Activated T-helper 9 cell treated with anti-CD3 and anti-CD28 coated beads, Interleukin-2, amount 50 U/mL, for 16 hours (primary cell): ENCODE measurements at places on chromosomes 6 and 20.

DNA sequence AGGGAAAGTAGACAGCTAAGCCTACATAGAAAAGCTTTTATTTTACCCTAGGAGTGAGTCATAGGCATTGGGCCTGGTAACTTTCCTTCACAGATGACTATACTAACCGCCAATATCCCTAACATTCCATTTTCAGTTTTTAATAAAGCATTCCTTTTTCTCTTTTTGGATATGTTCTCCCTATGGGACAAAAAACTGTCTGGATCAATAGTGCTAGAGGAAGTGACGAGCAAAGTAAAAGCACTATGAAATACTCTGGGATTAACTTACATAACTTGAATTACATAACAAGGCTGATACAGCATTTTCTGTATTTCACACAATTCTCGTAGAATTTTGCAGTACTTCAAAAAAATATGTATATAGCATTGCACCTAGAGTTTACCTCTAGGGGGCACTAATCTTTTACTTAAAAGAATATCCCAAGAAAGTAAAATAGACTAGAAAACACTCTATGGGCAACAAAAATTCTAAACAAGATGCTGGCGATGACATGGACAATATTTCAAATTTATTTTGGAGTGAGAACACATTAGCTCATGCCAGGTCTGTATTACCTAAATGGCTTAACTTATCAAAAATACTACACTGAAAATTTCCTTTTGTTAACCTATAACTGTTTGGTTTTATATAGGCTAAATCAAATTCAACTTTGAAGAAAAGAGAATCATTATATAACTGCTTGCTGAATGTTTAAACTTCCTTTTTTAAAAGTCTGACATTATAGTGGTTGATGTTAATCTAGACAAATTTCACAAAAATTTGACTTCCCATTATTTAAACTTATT lies 66.3 kb upstream of the DST start:
- no peak for DNase-seq

GRCh38 chr6:159739341-159739740 lies 12.0 kb downstream of the WTAP start:
- DNase-seq, result no peak

DNA sequence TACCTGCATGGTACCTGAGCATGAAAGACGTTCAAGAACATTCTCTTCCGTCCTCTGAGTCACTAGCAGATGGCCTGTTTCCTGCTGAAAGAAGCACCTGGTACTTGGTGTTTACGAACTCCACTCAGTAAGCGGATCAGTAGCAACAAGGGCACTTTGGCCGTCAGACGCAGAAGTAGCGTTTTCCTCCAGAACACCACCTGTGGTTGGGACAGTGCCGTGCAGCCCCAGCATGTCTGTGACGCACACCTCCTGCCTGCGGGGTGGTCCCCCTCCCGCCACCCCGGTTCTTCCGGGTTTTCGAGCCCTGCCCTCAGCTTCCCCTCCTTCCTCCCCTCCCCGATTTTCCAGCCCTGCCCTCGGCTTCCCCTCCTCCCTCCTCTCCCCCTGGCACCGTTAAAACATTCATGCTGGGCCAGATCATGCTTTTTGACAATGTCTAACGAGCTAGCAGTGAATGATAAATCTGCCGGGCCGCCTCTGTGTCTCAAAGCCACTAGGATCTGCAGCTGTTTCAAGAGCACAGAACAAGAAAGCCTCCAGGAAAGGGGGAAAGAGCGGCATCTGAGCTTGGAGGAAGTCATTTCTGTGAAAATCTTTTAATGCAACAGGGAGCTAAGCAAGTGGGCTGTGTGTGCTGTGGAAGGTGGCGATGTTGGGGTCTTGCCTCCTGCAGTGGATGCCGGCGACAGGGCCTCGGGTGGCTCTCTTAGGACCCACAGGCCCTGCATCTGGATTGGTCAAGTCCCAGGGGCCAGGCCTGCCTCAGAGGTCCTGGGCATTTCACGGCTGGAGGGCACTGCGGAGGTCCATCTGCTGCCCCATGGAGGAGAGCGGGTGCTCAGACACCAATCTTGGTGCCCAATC lies 207.9 kb downstream of the ERMARD start:
- no peak for DNase-seq

DNA sequence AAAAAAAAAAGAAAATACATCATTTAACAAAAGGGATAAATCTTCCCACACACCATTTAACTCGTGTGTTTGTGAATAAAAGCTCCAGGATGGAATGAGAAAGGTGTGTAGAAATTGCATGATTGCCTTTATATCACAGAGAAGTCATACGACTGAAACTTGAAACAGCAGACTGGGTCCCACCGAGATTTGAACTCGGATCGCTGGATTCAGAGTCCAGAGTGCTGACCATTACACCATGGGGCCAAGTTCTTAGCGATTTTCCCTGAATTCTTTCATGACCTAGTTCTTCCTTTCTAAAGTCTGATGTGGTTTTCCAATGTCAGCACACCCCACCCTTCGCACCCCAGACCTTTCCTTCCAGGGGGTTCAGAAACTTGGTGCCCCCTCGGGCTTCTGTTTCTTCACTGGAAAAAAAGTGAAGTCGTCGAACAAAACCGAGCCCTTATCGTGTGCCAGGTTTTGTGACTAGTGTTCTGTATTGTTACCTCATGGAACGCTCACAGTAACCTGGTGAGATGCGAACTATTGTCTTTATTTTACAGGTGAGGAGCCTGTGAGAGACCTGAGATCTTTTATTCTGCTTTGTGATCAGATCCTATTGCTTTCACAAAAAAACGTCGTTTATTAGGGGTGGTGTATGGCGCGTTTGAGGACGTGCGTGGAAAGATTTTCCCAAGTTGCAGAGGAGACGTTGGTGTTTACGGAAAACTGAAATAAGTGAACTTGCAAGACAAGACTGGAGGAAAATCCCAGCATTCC lies 120.8 kb downstream of the OR2B2 start:
- DNase-seq, result no peak

GRCh38 chr6:77607004-77607403 lies 45.8 kb upstream of the MEI4 start:
- DNase-seq, result no peak

- no peak for DNase-seq
These were observed 27.7 kb downstream of the NFATC2 start for GRCh38 chr20:51514836-51515235.

DNA sequence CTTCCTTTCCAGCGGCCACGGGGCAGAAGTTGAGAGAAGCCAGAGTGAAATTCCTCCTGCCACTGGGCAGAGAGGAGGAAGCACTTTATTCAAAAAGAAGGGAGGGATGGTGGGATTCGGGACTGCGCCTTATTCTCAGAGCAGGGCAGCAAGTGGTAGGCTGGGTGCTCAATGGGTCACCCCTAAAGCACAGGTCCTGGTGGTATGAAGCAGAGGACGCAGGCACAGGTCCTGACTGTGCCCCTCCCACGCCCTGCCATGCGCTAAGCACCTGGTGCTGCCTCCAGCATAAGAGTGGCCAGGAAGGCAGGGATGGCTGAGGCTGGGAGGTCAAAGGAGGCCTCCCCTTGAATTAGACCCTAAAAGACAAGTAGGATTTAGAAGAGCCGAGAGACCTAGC lies 4.9 kb upstream of the GRM4 start:
- DNase-seq, result no peak

DNA sequence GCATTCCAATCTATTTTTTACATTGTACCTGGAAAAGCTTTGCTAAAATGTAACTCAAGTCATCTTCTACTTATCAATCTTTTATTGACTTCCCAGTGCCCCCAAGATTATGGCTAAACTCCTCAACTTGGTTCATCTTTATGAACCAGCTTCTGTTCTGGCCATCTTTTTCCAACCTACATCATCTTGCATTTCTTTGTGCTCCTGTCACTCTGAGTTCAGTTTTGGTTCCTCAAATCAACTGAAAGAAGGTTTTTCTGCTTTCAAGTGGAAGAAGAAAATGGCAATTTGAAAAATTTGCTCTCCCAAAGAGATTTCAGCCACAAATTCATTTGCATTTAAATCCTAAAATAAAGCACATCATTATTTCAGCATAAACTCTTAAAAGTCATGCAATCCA lies 41.8 kb downstream of the GPX5 start:
- no peak for DNase-seq

DNA sequence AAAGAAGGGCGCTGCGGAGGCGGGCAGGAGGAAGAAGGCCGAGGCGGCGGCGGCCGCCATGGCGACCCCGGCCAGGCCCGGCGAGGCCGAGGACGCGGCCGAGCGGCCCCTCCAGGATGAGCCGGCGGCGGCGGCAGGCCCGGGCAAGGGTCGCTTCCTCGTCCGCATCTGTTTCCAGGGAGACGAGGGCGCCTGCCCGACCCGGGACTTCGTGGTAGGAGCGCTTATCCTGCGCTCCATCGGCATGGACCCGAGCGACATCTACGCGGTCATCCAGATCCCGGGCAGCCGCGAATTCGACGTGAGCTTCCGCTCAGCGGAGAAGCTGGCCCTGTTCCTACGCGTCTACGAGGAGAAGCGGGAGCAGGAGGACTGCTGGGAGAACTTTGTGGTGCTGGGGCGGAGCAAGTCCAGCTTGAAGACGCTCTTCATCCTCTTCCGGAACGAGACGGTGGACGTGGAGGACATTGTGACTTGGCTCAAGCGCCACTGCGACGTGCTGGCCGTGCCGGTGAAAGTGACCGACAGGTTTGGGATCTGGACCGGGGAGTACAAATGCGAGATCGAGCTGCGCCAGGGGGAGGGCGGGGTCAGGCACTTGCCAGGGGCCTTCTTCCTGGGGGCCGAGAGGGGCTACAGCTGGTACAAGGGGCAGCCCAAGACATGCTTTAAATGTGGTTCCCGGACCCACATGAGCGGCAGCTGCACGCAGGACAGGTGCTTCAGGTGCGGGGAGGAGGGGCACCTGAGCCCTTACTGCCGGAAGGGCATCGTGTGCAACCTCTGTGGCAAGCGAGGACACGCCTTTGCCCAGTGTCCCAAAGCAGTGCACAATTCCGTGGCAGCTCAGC lies 780 bp downstream of the ZCCHC3 start:
- DNase-seq, result peak; percentile 26

GRCh38 chr20:19313342-19314069 lies 101.1 kb downstream of the SLC24A3 start:
- DNase-seq, result no peak

DNA sequence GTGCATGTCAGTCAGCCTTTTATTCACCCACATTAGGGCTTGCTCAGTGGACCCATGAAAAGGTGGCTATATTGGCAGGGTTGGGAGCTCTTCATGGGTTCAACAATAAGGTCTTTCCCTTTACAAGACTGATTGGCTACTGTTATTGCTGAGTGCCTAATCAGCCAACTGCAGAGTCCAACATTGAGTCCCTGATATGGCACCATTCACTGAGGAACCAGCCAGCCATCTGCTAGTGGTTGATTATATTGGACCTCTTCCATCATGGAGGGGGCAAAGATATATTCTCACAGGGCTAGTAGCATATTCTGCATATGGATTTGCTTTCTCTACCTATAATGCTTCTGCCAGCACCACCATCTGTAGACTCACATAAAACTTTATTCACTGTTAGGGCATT lies 69.9 kb downstream of the CDKAL1 start:
- no peak for DNase-seq

DNA sequence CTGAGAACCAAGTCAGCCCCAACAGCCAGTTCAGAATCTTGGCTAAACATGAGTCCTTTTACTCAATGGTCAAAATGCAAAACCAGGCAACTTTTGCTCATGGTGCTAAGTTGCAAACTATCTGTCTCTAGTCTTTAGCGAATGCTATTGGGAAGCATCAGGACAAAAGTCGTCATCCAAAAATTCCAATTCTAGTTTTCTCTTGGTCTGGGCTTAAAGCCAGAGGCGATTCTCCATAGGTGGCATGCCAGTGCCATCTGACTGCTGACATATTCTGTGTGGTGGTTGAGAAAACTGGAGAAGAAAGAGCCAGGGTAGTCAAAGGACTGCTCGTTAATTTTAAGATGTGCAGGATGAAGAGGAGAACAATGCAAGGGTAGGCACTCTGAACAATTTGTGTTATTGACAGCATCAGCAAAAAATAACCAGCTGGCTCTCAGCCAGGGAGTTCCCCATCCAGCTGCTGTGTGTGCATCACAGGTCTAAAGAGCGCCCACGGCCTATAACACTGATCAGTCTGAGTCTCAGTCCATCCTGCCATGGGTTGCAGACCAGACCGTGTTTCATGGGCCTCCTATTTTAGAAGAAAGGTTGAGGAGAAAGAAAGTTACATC lies 313.6 kb downstream of the ALDH8A1 start:
- DNase-seq, result peak; percentile 34

DNA sequence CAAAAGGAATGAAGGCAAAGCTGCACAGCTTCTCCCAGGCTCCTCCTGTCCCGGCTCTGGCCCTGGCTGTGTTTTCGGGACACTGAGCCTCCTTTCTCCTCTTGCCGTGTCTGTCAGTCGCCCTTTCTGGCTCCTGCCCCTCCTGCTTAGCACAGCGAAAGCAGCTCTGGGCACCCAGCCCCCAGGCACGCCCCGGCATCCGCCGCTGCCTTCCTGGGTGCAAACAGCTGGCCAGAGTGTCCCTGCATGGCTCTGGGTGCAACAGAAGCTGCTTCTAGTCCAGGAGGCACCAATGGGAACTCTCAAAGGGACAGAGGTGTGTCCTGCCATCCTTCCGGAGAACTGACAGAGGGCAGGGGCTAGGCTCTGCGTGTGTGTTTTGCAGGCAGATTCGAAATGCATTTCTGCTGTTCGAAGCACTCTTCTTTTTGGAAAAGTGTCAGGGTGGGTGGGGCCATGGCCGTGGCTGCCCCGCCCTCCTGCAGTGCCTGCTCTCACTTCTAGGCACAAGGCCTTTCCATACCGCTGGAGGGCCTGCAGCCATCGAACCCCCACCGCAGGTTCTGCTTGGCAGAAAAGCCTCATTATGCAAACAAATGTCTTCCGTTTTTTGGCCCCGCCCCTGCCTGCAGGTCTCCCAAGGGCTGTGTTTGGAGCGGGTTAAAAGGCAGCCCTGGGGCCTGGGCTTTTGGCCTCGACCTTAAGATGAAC lies 15.5 kb downstream of the COL9A3 start:
- no peak for DNase-seq

- DNase-seq, result no peak
These were observed 81.1 kb downstream of the ATP9A start for GRCh38 chr20:51687108-51687507.

DNA sequence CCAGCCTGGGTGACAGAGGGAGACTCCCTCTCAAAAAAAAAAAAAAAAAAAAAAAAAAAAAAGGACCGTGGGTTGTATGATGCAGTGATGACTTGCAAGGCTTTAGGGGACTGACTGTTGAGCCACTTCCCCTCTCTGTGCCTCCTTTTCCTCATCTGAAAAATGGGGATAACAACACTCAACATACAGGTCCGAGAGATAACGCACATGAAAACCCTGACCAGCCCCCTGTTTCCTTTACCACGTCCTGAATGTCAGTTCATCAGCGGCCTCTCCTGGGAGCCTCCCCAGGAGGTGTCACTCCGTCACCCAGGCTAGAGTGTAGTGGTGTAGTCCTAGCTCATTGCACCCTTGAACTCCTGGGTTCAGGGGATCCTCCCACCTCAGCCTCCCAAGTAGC lies 3.9 kb downstream of the SLA2 start:
- no peak for DNase-seq

DNA sequence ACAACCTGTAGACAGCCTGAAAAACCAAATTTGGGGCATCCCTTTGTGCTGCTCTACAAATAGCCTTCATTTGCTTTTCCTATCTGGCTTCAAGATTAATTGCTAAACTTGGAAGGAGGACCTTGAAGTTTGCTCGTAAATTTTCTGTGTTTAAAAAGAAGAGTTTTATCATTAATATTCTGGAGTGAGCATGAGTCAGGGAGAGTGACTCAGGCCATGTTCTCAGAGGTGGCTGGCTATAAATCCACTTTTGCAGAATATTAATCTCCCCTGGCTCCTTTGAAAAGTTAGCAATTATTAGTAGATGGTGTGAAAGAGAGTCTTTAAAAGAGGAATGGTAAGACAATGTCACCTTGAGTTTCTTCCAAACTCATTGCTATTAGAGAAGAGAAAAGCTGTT lies 91.0 kb downstream of the ANKEF1 start:
- DNase-seq, result no peak
